ENCODE measurements at places on chromosomes 1 and 21.
A peak's percentile ranks its signal among the peaks of the same experiment; 100 is the strongest.

DNA sequence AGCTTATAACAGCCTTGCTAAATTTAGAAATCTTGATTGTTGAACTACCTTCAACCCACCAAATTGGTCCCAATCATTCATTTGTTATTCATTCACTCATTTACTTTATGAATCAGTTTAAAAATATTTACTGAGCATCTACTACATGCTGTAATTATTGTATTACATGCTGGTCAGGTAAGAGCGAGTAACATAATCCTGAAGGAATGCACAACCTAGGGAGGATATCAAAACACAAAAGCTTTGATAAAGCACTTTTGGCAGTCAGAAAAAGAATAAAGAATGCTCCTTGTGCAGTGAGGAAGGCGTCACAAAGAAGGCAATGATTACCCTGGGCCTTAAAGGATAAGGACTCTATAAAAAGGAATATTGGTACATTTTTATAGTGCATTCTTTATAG, 518.9 kb upstream of the NR5A2 start:
- DNase-seq = no peak

DNA sequence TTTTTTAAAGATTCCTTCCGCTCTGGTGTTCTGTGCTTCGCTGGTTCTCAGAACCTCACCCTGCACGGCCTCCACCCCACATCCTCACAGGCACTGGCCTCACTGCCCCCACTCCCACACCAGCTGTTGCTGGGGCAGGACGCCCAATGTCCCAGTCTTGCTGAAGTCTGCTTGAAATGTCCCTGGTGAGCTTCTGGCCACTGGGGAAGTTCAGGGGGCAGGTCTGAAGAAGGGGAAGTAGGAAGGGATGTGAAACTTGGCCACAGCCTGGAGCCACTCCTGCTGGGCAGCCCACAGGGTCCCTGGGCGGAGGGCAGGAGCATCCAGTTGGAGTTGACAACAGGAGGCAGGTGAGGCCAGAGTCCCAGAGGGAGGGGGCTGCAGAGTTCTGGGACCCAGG, at the start of gene C1QA:
Gene C1QA, plus strand, starts transcription at position 276 of the 400 bp plus-strand sequence. CDS start 989 bp downstream, outside the sequence.
- no peak for DNase-seq

- no peak for DNase-seq
Observed at GRCh38 chr1:162029157-162029556, 5.5 kb upstream of the OLFML2B start.

DNA sequence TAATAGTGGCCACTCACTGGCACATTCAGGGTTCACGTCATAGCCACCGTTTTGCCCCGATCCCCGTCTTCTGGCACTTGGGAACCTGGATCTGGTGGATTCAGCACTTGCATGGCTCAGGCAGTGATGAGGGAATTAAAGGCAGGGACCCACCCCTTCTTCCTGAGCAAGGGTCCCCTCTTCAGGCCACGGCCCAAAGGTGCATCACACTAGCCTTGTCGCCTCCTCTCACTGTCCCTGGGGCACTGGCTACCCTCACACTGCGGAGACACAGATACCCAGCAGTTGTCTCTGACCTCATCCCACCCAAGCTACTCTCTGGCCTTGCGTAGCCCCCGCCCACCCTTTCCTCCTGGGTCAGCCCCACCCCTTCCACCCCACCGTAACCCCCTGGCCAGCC, 19.9 kb upstream of the LDLRAP1 start:
- DNase-seq = no peak

DNA sequence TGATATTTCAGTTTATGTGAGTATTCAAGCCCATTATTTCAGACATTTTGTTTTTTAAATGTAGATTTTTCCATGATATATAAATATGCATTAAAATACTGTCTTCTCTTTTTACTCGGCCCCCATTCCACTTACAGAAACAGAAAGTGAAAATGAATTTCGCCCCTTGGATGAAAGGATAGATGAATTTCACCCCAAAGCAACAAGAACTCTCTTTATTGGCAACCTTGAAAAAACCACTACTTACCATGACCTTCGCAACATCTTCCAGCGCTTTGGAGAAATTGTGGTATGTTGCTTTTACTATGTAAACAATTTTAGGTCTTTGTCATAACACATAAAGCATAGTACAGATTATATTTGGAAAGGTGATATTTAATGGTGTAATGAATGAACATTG, 59.9 kb downstream of the ZBTB17 start:
- no peak for DNase-seq

- no peak for DNase-seq
Observed at GRCh38 chr1:183368213-183369108, 49.7 kb downstream of the NMNAT2 start.

DNA sequence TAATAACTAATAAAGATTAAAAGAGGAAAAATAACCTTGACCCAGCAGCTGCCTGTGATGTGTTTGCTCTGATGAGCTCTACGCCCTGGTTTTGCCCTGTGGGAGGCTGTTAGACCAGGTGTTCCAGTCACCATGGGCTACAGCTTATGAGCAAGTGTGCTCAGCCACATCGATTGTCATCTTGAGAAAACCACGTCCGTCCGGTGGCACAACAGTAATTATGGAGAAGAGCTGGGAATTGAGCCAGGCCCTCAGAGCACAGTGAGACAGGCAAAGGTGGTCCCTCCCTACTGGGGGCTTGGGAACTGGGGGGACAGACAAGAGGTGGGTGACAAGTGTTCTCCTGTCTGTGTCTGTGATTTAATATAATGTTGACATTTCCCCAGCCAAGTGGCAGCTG, 420.5 kb downstream of the MATN1 start:
- DNase-seq = no peak

- no peak for DNase-seq
Observed at GRCh38 chr1:222123111-222123510, 381.2 kb upstream of the DUSP10 start.

GRCh38 chr1:87023326-87023725, 108.9 kb downstream of the HS2ST1 start:
- DNase-seq = no peak

- no peak for DNase-seq
Observed at GRCh38 chr21:15004721-15005370, 60.0 kb downstream of the NRIP1 start.

DNA sequence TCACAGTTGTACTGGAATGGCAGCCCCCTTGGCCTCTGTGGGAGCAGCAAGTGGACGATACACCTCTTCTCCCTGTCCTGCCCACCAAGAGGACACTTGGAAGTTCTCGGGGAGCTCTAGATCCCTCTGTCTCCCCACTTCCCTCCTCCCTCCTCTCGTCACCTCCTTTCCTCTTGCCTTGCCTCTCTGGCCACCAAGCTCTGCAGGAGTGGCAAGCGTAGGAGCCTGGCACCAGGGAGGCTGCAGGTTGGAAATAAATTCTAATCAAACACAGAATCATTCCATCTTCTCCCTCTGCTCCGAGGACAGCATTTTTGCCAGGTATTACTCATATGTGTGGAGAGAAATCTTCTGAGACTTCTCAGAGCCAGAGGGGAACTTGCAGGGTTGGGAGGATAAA, 20.8 kb downstream of the CAMK2N1 start:
- DNase-seq = no peak

DNA sequence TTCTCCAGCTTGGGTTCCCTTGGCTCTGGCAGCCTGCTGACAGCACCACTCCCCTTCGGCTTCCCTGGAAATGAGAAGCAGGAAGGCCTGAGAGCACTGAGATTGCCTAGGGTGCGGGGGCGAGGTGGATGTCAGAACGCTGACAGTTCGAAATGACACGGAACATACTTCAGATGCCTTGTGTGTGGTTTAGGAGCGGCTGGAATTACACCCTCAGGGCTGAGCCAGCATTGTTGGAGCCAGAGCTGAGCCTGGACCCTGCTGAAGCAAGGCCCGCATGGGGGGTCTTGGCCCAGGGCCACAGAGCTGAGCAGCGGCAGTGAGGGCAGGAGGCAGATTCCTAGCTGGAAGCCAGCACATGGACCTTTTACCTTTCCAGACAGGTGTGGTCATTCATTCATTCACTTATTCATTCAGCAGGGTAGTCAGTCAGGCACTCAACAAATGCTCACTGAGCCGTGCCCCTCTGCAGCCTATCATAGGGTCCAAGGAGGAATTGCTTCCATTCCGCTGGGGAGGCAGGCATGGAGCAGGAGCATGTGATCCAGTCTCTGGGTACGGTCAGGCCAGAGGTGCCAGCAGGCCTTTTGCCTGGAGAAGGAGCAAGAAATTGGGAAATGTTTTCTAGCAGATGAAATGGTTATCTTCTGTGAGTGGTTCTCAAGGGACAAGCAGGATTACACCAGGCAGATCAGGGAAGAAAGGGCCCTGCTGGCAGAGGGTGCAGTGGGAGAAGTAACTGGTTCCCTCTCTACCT, 6.6 kb upstream of the FOXE3 start:
- peak; percentile 42 for DNase-seq

DNA sequence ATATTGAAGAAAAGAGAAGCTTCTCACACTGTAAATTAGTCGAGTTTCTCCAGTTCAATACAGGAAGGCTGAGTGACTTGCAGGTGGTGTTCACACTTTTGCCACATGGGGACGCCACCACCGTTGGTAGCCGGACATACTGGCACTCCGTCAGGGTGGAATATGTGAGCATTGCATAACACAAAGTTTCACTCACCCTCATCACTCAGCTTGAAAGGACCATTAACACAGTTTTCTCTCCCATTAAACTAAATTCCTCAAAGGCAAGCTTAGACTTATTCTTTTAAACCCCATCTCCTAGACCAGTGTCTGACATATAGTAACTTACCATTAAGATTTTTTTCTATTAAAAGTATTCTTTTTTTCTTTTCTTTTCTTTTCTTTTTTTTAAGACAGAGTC, 105.3 kb upstream of the SERBP1 start:
- DNase-seq = peak; percentile 86

- DNase-seq = no peak
Observed at GRCh38 chr1:61167309-61167708, 84.9 kb downstream of the NFIA start.

DNA sequence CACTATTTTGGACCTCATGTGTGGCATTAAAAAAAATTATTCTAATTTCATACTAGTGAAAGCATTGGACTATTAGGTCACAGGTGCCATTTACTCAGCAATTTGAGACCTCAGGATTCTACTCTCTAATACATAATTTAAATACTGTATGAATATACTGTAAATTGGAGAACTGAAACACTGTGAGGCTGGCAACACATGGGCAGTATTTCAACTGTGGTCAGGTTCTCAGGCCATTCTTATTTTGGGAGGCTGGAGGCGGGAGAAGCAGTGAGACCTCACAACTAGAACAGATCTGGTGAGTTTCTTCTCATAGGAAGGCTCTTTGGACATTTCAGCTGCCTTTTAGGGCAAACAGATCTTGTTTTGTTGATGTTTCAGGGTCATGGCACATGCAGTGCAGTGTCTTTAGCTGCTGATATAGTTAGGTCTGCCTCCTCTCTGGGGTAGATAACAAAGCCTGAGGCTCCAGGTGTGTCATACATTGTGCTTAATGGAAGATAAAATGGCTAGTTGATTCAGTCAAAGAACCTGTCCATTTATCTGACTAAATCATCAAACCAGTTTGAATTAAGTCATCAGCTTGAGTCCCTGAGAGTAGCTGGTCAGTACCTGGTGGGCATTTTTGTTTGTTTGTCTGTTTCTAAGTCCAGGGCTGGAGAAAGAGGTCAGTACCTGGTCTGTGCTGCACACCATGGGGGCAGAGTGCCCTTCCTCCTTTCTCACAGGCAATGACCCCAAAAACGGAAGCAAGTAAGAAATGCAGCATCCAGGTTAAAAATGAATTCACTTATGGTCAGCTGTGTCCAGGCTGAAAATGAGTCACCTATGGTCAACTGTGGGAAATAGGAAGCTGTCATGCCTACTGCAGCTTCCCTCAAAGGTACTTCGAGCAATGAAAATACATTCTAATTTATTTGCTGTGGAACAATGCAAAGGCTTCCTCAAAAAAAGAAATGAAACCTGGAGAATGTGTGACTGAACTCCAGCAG, 216.2 kb downstream of the SDCCAG8 start:
- no peak for DNase-seq

GRCh38 chr1:18882486-18882885, 19.9 kb downstream of the ALDH4A1 start:
- DNase-seq = no peak

DNA sequence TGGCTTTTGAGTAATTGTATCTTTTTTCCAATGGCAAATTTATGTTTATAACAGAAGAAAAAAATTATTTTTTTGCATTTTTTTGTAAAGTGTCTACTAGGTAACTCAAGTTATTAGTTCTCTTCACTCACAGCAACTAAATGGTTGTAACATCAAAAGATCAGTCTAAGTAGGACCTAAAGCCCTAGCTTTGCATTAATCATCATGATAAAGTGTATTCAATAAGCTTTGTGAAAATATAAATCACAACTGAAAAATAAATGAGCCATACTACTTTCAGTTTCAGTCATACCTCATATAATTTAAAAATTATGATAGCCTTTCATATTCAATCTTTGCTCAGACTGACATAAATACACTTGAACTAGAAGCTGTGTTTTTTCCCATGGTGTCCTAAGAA, 6.9 kb downstream of the TAF5L start:
- no peak for DNase-seq

- no peak for DNase-seq
Observed at GRCh38 chr21:35562876-35563275, 497.4 kb downstream of the SETD4 start.

DNA sequence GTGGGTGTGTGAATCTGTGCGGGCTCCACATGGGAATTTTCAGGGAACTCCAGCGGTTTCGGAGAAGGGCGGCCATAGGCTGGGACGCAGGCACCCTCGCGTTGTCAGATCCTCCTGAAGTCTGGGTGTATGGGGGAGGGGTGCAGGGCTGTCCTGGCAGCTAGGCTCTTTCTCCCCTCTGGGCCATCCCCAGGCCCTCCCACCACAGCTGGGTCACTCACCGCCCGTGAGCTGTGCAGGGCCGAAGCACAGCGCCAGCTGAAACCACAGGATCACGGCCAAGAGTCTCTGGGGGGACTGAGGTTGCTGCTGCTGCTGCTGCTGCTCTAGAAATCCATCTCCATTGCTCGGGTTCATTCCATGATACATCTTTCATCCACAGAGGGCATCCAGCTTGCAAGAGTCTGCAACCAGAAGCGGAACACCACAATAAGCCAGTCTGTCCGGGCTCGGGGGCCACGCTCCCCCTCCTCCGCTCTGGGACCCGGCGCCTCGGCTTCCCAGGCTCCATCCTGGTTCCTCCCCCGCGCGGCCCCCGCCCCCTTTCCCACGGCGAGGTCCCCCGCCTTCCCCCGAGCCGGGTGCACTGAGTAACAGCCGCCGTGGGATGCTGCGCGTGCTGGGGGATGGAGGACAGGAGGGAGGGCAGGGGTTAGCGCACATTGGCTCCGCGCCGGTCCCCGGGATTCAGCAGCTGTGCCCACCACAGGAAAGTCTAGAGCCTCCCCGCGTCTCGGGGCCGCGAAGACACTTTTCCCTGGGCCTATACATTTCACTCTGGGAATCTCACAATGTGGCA, 720 bp downstream of the SUSD4 start:
- peak; percentile 31 for DNase-seq
